Activated CD4-positive, alpha-beta T cell treated with anti-CD3 and anti-CD28 coated beads, Interleukin-2, amount 10 ng/mL, durations not matched to agents 24 days and 14 days (primary cell): ENCODE measurements at places on chromosomes 2 and 18. TPM values are rescaled to one million over a fixed set of nuclear protein-coding genes. Genes with fewer than 3 reads are reported as not detected.

The CYP26B1 gene
- not detected in 2 replicates for total RNA-seq

GRCh38 chr18:64119916-64120315 lies 29.0 kb downstream of the LINC00305 start:
- no peak for DNase-seq

The REG1B gene
- not detected in 2 replicates for total RNA-seq

The TTN gene
- total RNA-seq: 2.8 and 2.9 TPM in 2 replicates

DNA sequence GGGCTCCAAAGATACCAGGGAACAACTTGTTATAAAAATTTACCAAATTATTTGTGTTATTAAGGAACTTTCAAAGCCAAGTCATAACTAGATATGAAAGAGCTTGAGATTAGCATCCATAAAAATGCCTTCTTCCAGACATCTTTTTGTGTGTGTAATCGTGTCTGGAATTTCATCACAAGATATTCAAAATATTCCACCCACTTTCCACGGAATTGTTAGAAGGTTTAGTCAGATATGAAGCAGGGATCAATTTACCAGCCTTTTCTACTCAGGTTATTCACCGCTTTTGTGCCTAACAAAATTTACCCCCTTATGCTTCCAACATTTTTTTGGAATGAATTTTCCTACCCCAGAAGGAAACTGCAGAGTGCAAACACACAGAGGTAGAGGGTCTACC lies 130.2 kb upstream of the ACVR2A start:
- no peak for DNase-seq

GRCh38 chr2:235605312-235606003 lies 111.6 kb downstream of the AGAP1 start:
- peak; percentile 59 for DNase-seq

DNA sequence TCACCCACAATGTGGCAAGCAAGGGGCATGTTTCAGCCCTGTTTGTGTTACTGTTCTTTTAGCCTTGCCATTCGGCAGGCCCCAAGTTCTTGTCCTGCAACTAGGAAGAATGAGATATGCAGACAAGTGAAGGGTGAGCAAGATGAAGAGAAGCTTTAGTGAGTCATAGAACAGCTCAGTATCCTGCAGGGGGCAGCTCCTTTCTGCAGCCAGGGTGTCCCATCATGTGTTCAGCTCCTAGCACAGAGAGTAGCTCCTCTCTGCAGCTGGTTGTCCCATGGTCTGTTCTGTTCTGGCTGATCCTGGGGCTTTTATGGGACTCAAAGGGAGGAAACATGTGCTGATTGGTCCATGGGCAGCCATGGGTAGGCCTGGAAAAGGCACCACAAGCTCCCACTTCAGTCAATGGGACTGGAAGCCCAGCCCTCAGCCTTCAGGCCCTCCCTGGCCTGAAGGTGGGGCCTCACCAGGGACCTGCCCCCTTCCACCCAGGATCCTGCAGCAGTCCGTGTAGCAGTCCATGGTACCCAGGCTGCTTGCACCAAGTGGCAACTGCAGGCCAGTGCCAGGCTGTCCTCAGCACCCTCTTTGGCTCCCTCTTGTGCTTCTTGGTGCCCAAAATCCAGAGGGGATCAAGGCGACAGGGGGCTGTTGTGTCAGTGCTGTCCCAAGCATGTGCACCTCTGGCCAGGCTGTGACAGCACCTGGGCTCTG lies 326.4 kb downstream of the NR4A2 start:
- DNase-seq: no peak

The OTOF gene
- total RNA-seq: 6.8 and 7.2 TPM in 2 replicates
